ENCODE measurements at places on chromosomes 6 and 20.

DNA sequence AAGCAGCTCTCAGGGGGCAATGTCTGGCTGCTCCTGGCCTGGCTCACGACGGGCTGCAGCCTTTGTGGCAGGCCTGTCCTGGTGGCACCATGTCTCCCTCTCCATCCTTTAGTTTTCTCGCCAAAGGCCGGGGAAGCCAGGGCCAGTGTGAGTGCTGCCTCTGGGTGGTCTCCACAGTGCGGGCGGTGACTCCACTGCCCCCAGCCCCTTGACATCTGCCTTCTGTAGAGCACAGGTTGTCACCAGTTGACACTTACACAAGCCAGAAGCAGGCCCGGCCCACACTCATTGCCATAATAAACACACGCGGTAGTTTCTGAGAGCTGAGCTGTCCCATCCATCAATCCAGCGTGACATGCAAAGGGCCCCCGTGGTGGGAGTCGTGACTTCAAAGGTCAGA lies 219.5 kb downstream of the TFAP2C start:
- no peak for DNase-seq

DNA sequence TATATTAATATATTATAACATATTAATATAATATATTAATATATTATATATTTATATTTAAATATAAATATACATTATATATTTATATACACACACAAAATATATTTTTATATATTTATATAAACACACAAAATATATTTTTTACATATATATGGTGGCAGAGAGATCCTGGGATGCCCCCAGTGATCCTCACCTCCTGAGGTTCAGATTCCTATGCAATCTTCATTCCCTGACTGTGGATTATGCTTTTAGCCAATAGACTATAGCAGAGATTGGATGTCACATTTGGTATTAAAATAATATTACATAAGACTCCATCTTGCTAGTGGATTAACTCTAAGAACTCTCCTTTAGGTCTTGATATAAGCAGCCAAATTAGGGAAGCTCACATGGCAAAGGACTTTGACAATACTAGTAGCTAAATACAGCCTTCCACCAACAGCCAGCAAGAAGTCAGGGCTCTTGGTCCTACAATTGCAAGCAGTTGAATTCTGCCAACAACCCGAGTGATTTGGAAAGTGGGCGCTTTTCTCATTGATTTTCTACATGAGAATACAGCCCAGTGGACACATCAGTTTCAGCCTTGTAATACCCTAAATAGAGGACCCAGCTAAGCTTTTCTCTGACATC lies 681.0 kb downstream of the C6orf118 start:
- DNase-seq, result no peak

DNA sequence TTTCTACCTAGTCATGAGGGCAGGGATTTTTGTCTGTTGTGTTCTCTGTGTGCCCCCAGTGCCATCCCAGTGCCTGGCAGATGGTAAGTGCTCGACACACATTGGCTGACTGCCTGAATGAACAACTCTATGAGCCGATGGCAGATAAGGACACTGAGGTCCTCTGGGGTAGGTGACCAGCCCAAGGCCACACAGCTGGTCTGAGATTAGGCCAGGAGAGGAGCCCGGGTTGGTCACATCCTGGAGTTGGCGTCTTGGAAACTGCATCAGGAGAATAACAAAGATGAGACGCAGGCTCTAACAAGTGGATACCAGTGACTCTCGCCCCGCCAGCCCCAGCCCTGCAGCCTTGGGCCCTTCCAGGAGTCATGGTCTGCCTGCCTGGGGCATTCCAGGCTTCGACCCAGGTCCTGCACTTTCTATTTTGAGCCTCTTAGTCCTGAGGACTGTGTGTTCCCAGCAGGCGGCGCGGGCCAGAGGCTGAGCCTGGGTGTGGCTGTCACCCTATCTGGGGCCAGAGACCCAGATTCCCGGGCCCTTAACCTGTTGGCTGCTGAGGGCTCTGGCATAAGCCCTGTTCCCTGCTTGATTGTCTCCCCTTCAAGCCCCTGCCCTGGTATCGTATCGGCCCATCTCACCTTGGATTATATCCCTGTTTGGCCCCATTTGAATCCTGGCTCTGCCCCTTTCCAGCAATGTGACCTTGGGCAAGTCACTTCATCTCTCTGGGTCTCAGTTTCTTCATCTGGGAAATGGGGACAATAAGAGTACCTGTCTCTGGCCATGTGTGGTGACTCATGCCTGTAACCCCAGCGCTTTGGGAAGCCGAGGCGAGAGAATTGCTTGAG lies 88.3 kb downstream of the CEBPB start:
- no peak for DNase-seq

DNA sequence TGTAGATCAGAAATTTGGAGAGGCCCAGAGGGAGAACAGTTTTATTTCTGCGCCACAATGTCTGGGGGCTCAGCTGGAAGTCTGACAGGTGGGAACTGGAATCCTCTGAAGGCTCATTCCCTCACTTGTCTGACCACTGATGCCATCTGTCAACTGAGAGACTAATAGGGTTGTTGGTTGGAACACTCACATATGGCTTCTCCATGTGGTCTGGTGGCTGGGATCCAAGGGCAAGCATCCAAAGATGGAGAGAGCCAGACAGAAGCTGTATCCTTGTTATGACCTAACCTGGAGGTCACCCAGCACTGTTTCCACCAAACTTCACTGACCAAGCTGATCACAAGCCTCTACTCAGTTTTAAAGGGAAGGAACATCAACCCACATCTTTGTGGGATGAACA lies 117.9 kb upstream of the AKAP12 start:
- no peak for DNase-seq

DNA sequence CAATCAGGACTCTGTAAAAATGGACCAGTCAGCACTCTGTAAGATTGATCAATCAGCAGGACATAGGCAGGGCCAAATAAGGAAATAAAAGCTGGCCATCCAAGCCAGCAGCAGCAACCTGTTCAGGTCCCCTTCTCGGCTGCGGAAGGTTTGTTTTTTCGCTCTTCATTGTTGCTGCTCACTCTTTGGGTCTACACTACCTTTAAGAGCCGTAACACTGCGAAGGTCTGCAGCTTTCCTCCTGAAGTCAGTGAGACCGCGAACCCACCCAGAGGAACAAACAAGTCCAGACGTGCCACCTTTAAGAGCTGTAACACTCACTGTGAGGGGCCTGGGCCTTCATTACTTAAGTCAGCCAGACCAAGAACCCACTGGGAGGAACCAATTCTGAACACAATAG lies 223.2 kb upstream of the EXOC2 start:
- DNase-seq, result no peak

DNA sequence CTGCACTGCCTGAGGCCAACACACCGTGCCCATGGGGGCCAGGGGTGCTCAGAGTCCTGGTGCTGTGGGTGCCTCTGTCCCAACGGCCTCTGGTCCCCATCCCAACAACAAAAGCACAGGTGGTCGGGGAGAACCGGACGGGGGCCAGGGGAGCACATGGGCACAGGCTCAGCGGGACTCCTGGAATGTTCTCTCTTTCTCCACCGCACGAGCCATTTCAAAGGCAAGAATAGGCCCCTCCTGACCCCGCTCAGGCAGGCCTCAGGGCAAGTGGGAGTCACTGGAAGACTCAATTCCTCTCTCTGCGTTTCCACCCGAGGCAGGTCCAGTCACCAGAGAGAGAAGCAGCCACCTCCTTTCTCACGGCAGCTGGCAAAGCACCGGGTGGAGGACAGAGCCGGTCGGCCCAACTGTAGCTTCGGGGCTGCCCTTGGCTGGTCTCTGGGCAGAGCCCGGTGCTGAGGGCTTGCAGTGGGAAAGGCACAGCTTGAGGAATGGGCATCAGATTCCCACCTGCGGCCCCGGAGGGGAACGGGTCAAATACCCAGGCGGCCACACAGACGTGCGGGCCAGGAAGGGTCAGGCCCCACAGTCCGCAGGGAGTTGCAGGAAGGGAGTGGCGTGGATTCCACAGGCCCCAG lies 55.2 kb downstream of the KCNQ2 start:
- no peak for DNase-seq

GRCh38 chr20:45592574-45593189 lies 13.6 kb upstream of the WFDC8 start:
- peak; percentile 31 for DNase-seq

DNA sequence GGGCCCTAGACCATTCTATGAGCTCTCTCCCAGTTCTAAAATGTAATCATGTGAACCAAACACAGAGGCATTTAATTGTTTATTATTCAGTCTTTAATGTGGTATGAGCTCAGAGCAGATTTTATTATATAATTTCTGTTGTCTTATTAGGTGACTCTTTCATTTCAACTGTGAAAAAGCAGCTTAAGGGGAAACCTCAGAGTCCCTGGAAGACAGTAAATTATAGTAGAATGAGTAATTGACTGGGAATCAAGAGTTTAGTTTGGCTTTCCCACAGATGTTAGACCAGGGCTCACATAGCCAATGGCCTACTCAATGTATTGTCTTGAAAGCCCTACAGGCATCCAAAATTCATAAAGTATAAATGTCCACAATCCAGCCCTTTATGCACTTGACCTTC lies 390.4 kb upstream of the SLC35B3 start:
- no peak for DNase-seq

- DNase-seq, result no peak
These were observed 29.1 kb downstream of the PACSIN1 start for GRCh38 chr6:34494973-34495372.

GRCh38 chr6:4466769-4467480 lies 309.3 kb upstream of the CDYL start:
- DNase-seq, result no peak

DNA sequence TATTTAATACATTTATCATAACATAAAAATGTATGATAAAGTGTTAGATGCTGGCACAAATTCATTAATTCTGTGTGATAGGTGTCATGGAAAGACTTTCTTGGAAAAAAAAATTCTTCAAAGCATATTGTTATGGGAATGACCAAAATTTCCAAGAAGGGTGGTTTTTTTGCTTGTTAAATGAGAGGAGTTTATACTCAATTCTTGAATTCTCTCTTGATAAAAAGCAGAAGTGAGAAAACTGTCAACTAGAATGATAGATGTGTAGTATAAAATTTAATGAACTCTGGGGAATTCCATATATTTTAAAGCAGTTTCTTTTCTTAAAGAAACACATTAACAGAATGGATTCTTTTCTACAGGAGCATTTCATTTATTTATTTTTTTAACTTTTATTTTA lies 62.0 kb upstream of the SNAP91 start:
- no peak for DNase-seq

DNA sequence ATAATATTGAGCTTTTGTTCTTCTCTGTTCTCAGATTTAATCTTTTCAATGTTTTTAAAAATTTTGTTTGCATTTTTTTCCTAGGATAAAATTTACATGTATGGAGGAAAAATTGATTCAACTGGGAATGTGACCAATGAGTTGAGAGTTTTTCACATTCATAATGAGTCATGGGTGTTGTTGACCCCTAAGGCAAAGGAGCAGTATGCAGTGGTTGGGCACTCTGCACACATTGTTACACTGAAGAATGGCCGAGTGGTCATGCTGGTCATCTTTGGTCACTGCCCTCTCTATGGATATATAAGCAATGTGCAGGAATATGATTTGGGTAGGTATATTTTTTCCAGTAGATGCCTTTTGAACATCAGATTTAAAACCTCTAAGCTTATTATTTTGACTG lies 89.8 kb downstream of the ATRN start:
- no peak for DNase-seq

DNA sequence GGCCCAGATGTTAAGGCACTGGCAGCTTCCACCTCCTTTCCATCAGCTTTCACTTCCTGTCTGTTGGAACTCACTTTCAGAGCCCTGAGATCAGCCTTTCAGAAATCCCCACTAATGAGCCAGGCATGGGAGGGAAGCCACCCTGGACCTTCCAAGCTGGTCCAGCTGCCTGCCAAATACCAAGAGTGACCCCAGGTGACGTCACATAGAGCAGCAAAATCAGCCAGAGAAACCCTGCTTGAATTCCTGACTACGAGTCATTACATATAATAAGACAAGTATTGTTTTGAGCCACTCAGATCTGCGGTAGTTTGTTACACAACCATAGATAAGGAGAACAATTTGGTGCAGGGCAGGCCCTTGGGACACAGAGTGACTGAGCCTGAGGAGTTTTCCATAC lies 556.0 kb upstream of the JAG1 start:
- no peak for DNase-seq

- DNase-seq, result no peak
These were observed 3.4 kb downstream of the MED20 start for GRCh38 chr6:41917528-41917927.

DNA sequence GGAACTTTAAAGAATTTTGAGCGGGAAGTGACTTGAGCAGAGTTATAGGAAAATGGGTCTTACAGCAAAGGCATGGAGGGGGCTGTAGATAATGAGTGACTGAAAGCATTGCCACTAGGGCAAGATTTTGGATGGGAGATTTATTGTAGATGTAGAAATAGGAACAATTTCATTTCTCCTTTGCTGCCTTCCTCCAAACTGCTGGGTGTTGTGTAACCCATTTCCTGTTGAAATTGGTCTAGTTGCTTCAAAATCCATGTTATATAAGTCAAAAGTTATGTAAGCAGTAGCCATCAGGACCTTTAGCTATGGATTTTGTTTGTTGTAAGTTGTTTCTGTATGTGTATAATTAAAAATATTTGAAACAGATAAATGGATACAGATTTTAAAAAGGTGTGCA lies 11.1 kb downstream of the YWHAB start:
- no peak for DNase-seq

DNA sequence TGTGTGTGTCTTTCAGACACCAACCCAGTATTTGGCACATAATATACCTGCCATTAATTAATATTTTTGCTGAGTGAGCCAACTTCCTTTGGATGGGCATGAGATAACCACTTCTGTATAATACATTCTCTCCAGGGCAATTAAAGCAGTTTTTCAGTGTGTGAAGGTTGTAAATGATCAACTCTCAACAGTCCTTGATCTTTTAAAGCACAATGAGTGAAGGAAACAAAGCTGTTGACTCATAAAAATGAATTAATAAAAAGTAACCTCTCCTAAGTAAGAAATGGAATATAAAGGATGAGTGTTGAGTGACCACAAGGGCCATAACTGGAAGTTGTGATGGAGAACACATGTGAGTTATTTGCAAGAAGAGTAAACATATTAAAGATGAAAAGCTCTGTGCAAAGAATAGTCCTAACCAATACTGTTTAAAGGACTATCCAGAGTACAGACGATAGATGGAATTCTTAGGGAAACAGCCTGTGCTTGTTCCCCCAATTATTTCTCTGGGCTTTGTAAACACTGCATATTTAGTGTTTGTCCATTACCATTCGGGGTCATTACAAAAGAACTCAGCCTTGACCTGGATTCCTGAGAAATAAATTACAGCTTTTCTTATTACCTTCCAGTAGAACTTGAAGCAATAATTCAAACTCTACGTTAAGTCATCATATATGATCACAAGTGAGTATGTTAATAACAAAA lies 446.2 kb downstream of the PLCB1 start:
- no peak for DNase-seq

DNA sequence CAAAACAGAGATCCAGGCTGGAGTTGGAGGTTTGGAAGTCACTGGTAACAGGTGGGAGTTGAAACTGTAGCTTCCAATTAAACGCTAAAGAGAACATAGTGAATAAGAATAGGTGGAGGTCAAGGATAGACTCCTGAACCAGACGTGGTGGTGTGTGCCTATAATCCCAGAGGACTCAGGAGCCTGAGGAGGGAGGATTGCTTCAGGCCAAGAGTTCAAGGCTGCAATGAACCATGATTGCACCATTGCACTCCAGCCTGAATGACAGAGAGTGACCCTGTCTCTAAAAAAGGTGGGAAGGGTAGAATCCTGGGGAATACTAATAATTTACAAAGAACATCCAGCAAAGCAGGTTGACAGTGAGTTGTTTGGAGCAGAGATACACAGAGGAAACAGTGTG lies 13.6 kb downstream of the NRSN1 start:
- no peak for DNase-seq

Data from activated naive CD4-positive, alpha-beta T cell treated with anti-CD3 and anti-CD28 coated beads, Interleukin-2, amount 50 U/mL, for 72 hours (primary cell).